Cardiac fibroblast (primary cell): ENCODE measurements at places on chromosomes 6 and 20.
A peak's percentile ranks its signal among the peaks of the same experiment; 100 is the strongest.

DNA sequence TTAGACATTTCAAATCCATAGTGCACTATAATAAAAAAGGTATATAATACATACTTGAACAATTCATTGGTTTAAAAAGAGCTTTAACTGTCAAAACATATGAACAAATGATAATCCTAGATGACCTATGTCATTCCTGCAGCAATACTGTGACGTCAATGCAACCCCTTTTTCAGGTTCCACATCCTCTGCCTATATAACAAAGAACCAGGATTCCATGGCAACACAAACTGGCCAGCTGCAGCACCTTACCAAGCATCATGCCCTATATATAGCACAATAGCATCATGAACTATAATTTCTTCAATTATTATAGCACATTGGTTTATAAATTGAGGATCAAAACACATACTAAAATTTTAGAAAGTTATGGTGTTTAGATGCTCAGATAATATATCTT, 578 bp upstream of the PTCHD4 start:
- peak; percentile 20 for DNase-seq

- DNase-seq, result no peak
Observed at GRCh38 chr6:75102301-75102700, 103.6 kb downstream of the COL12A1 start.

DNA sequence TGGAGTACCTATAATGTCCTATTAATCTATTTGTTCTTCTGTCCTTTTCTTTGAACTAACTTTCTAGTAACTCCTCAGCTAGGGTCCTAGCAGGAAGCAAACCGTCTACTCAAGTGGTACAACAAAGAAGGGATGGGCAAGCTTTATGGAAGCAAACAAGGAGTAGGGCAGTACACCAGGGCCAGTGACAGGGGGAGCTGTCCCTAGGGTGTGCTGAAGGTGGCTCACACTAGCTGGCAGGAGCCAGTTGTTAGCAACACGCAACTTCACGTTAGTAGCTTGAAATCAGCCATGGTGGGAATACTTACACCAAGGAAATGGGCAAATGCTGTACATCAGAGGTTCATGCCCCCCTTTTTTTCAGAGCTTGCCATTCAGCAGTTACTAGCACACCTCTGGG, 74.0 kb upstream of the EYA2 start:
- no peak for DNase-seq

- no peak for DNase-seq
Observed at GRCh38 chr6:31784098-31784925, 7.2 kb upstream of the VWA7 start.
